Right cardiac atrium (tissue), 5 donors: ENCODE measurements at places on chromosomes 1 and 21. TPM values are rescaled to one million over a fixed set of nuclear protein-coding genes. Genes with fewer than 3 reads are reported as not detected.

Gene THEM5
- 0.53 TPM for total RNA-seq

DNA sequence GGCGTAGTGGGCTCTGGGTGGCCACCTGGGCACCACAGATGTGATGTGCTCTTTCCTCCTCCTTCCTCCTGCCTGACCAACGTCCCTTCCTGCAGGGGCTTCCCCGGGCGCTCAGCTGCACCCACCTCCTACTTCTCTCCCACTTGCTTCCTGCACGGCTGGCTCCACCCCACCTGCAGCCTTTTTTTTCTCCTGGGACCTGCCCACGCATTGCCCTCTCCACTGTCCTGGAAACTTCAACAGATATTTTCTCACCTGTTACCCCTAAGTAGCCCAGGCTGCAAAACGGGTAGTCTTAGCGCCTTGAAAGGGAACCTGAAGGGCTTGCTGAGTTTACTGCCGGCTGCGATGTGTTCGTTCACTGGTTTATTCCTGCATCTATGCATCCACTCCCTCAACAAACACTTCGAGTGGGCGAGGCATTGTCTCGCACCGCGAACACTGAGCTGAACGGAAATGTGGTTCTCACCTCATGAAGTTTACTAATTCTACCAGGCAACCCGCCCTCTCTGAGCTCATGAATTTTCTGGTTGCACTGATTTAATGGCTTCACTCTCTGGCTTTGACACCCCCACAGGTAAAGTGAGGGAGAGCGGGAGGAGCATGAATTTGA lies 23.6 kb downstream of the ZBTB18 start:
- no peak for DNase-seq

Gene SRGAP2
- total RNA-seq: 37.0 TPM

Gene NFIA
- 127 TPM for total RNA-seq

Gene SELP
- total RNA-seq: 13.7 TPM

Gene CHRNB2
- not detected for total RNA-seq

DNA sequence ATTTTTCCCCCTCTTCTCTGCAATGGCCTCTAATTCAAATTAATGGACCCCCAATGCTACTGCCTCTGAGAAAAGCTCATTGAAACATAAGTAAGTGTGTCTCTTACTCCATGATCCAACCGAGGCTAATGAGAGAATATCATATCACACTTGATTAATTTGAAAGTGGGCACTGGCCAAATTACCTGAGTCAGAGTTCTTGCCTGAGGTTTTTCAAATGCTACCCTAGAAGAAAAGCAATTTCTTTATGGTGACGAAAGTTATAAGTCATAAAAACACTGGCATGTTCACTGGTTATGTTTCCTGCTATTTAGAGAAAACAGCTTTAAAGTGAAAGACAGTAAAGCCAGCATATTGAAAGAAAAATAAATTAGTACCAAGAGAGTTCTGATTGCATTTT lies 368.8 kb upstream of the TMPRSS15 start:
- DNase-seq: no peak

- no peak for DNase-seq
Measured at GRCh38 chr1:117812869-117813511, 116.4 kb downstream of the GDAP2 start.

Gene GJC2
- total RNA-seq: 1.6 TPM

DNA sequence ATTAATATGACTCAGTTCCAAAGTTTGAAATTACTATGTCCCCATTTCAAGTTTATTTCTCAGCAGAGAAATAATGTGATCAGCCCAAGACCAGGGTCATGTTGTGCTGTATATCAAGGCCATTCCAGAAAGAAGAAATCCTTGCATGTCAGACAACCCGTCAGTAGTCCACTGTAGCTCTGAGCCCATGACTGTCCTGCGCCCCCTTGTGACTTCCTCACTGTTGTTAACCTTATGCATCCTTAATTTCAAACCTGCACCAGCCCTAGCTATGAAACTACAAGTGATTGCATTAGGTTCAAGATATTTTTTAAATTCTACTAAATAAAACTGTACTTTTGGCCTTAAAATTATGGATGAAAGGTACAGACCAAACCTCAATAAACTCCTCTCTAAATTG lies 133.0 kb downstream of the LRRC7 start:
- no peak for DNase-seq

- DNase-seq: no peak
Measured at GRCh38 chr1:51214615-51215131, 21.4 kb upstream of the RNF11 start.

DNA sequence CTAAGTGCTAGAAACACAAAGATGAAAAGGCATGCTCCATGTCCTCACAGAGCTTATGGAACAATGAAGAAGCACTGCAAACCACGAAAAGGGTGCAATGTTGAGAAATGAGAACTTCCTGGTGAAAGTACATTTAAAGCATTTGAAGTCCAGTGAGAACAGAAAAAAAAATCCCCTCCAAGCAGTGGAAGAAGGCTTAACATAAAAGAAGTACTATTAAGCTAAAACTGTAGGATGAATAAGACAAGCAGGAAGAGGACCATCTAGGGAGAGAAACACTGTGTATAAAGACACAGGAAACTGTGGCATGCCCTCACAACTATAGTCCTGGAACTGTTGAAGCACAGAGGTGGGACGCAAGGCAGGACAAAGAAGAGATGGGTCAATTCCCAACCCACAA lies 10.0 kb downstream of the TP53BP2 start:
- no peak for DNase-seq

- DNase-seq: no peak
Measured at GRCh38 chr1:167453123-167453522, 65.2 kb downstream of the CD247 start.

Gene FMOD
- 91.6 TPM for total RNA-seq

Gene ZP4
- total RNA-seq: not detected

Gene MCL1
- total RNA-seq: 65.5 TPM

GRCh38 chr1:109191377-109191776 lies 22.3 kb upstream of the SARS1 start:
- no peak for DNase-seq

DNA sequence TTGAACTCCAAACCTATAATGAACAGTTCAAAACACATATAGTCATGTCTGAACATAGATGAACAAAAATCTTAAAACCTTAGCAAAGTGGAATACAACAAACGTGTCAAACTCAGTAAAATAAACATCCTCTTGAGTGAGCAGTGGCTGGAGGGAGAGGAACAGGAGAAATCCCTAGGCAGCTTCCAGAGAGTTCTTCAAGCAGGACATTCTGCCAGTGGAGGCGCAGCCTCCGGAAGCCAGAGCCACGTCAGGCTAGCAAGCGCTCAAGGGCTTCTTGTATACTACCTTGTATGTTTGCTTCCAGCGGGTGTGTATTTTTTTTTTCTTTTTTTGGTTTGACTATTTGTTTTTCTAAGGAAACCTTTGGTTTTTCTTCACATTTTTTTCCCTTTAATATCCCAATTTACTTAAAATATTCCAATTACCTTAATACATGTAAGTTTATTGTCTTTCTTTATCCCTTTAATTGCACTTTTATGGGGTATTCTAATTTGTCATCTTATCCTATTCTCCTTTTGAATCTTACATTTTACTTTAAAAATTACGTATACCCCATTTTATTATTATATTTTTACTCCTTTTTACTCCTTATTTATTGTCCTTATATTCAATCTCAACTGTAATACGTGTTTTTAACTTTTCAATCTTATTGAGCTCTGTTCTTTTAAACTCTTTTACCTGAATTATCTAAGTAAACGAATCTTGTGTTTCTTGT lies 42.0 kb downstream of the COLGALT2 start:
- DNase-seq: peak; percentile 70

Gene NFYC
- 79.8 TPM for total RNA-seq

- DNase-seq: no peak
Measured at GRCh38 chr1:227953022-227953412, 5.3 kb upstream of the WNT9A start.

Gene AP4B1
- total RNA-seq: 11.0 TPM

- no peak for DNase-seq
Measured at GRCh38 chr1:106907795-106908194, 148.7 kb upstream of the PRMT6 start.

Gene TMPRSS15
- total RNA-seq: not detected

- DNase-seq: no peak
Measured at GRCh38 chr1:232016616-232017015, 390.0 kb downstream of the DISC1 start.

Gene LAMC2
- 1.3 TPM for total RNA-seq

Gene TTF2
- 8.7 TPM for total RNA-seq

DNA sequence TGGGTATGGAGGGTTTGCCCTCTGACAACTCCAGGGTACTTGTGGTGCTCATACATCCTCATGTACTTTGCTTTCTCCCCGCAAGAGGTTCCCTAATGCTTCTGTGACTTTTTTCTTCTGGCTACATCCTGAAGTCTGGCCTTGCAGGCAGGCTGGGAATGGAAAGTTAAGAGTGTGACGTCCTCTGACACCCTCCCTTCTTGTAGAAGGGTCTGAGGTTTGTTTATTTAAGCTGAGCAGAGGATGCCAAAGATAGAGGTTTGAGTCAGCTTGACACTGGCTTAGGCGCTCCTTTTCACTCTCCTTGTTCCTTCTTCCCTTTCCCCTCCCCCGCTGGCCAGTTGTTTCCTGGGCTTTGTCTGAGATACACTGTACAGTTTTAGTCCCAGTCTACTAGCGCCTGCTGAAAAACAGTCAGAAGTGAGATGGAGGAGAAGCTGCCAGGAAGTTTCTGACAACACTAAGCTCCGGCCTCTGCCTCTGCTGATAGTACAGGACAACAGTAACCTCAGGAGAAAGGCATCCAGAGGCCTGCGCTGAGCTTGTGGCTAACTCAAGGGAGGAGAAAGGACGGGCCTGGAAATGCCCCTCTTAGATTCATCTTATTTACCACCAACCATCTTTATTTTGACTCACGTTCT lies at the start of gene MACF1:
Gene MACF1 (plus strand): TSS at position 255 of the 641 bp plus-strand sequence. CDS start 328 bp downstream, at position 583.
- DNase-seq: peak; percentile 85

GRCh38 chr1:226735576-226735975 lies 3.5 kb downstream of the ITPKB start:
- no peak for DNase-seq

- no peak for DNase-seq
Measured at GRCh38 chr1:235920596-235921375, 54.1 kb upstream of the LYST start.

Gene DIO1
- not detected for total RNA-seq

GRCh38 chr1:197453376-197454058 lies 185.5 kb downstream of the CRB1 start:
- DNase-seq: no peak

DNA sequence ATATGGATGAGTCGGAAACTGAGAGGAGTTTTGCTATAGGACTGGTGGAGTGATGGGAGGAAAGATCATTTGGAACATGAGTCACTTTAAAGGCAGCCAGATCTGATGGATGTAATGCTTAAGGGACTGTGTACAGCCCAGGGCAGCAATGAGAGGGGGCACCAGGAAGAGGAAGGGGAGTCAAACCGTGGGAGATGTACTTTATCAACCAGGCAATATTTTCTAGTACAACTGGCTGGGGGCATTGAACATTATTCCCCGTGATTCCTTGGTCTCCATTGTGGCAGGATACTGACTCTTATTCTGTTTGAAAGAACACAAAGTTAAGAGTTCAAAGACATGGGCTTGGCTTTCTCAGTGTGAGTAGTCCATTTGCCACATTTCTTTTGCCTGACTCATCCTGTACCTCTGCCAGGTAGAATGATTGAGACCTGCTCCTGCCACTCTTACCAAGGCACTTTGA lies 268.2 kb upstream of the NR5A2 start:
- DNase-seq: no peak

DNA sequence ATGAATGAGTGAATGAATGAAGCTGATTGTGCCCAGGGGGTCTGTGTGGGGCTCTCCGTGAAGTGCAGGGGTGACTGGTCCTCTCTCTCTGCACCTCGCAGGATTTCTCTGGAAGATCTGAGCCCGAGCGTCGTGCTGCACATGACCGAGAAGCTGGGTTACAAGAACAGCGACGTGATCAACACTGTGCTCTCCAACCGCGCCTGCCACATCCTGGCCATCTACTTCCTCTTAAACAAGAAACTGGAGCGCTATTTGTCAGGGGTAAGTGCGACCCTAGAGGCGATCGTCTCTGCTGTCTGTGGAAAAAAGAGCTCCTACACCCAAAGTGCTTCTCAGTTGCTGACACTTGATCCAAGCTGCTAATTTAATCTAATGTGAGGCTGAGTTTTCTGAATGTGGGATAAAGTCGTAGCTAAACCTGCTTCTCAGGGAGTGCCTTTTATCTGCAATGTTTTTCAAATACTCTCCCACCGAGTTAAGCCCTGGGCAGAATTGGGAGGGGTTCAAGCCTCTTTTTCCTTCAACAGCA lies 101.7 kb downstream of the HUNK start:
- no peak for DNase-seq

DNA sequence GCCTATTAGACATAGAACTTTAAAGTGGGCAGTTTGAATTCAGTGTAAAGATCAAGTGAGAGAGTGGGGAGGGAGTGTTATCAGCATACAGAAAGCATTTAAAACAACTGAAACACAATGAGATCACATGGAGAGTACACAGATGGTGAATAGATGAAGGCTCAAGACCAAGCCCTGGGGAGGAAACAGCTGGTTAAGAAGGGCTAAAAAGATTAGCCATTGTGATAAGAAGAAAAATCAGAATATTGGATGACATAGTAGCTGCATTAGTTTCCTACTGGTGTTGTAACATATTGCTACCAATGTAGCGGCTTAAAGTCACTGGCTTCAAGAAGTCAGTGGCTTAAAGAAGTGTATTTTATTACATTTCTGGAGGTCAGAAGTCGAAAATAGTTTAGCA lies 443.4 kb upstream of the RGS18 start:
- DNase-seq: no peak

Gene TP53BP2
- total RNA-seq: 29.7 TPM

DNA sequence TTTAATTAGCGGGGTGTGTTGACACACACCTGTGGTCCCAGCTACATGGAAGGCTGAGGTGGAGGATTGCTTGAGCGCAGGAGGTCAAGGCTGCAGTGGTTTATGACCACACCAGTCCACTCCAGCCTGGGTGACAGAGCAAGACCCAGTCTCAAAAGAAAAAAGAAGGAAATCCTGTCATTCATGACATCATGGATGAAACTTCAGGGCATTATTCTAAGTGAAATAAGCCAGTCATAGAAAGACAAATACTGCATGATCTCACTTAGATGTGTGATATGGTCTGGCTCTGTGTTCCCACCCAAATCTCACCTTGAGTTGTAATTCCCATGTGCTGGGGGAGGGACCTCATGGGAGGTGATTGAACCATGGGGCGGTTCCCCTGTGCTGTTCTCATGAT lies 82.6 kb downstream of the MT1HL1 start:
- no peak for DNase-seq

DNA sequence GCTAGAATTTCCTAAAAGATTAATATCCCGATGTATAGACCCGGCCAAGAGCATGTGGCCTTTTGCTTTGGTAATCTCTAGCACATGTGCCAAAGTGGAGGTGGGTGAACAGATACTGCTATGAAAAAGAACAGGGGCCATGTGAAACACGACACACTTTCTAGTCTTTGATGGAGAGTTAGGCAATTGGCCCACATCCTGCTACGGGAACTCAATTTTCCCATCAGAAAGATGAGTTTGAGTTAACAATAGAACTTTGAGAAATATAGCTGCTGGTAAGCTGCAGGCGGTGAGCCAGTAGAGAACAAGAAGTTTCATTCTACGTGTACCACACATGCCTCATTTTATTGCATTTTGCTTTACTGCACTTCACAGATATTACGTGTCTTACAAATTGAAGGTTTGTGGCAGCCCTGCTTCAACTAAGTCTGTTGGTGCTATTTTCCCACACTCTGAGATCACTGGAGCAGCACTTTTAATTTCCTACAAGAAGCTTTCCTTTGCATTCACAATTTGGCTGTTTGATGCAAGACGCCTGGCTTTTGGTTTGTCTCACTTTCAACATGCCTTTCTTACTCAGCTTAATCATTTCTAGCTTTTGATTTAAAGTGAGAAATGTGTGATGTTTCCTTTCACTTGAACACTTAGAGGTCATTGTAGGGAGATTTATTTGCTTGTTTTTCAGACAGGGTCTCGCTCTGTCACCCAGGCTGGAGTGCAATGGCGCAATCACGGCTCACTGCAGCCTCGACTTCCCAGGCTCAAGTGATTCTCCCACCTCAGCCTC lies 46.3 kb downstream of the HTR6 start:
- DNase-seq: no peak
